ENCODE measurements at places on chromosomes 5 and 9.

DNA sequence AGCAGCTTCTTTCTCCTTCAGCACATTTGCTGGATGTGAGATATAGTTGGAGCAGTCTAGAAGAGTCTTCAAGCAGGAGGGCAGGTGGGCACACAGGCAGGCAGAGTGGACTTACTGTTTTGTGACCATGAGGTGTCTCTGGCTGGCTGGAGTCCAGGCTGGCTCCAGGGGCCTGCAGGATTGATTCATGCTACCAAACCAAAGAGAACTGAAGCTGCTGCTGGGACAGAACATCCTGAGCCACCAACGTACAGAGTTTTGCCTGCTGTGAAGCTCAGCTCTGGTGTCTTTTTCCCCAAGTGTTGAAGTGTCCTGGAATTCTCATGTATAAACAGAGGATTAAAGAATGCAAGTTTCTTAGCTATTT is 45.7 kb downstream of the CYSTM1 start:
- no peak for DNase-seq

GRCh38 chr5:153256-153655 is 38.0 kb upstream of the LRRC14B start:
- no peak for DNase-seq

DNA sequence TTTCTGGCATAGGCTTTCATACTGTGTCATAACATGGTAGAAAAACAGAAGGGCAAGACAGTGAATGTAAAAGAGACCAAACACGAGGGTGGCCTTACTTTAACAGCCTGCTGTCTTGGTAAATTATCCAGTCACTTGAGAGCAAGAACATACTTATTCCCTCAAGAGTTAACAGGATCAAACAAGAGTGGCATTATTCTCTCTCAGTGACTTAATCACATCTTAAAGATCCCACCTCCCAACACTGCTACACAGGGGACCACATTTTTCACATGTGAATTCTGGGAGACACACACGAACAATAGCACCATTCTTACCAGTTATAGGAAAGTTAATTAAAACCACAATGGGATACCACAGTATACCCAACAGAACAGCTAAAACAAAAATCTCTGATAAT is 898.0 kb upstream of the C9orf72 start:
- DNase-seq: no peak

- DNase-seq: no peak
Measured at GRCh38 chr9:122526602-122527001, 491 bp downstream of the OR1N1 start.

- no peak for DNase-seq
Measured at GRCh38 chr5:72163349-72163983, 56.2 kb downstream of the MAP1B start.

DNA sequence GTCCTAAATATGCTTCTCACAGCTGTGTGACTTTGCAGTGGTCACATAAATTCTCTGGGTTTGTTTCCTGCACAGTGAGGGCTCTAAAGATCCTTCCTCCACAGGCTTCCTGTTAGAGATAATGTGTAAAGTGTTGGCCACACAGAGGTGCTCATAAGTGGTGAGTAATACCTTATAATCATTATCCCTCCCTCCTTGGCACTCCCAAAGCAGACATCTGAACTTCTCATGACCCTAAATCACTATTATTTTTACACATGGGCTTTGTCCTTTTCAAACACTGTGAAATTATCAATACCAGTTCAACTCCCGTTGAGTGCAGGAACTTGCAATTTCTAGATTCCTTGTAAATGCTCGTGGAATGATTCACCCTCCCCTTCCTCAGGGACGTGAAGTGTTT is 100.2 kb downstream of the BRINP1 start:
- DNase-seq: no peak

GRCh38 chr9:121280715-121281613 is 13.0 kb downstream of the GSN start:
- DNase-seq: no peak

GRCh38 chr5:95284572-95285408 is at the start of gene MCTP1:
TSS of gene MCTP1 (minus strand) at chr5:95285094.
- no peak for DNase-seq

GRCh38 chr9:87353301-87353700 is 144.4 kb upstream of the DAPK1 start:
- no peak for DNase-seq

DNA sequence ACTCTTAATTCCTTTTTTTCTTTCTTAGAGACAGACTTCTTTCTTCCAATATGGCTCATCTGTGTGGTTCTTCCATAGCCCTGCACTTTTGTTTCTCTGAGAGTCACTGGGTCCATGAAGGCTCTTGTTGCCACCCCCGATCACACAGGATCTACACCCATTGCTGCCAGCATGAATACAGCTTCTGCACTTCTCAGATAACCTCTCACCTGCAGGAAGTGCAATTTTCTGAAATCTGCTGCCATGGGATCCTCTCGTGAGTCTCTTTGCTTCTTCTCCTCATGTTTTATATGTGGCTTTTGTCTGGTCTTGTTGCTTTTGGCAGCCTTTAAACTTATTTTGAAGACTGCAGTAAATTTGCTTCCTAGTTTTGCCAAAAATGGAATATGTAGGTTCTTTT is 171.2 kb downstream of the TMEM167A start:
- DNase-seq: no peak

- no peak for DNase-seq
Measured at GRCh38 chr9:137802021-137802420, 75.6 kb upstream of the CACNA1B start.

- DNase-seq: no peak
Measured at GRCh38 chr5:13865312-13865711, 79.2 kb downstream of the DNAH5 start.

- no peak for DNase-seq
Measured at GRCh38 chr5:14142202-14142826, 828 bp upstream of the TRIO start.

DNA sequence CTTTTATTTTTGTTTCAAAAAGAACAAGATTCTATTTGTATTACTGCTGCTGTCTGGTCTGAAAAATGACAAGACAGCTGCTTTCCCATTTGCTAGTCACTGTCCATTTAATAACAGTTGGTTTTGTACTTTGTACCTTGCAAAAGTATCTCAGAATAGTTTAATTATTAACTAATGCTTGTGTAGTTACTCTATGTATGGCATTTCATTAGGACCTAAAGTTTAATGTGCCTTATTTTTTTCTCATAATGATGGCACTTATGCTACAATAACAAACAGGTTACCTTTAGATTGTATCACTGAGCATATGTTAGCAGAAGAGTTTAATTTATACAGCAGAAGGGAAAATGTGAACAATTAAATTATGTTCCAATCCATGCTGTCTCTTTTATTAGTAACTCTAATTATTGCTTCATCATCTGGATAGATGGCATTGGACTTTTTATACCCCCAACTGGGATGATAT is 134.2 kb downstream of the CDH10 start:
- no peak for DNase-seq

- no peak for DNase-seq
Measured at GRCh38 chr5:158940977-158941376, 158.7 kb downstream of the EBF1 start.

GRCh38 chr5:73674669-73675004 is 48.6 kb downstream of the ARHGEF28 start:
- no peak for DNase-seq

GRCh38 chr5:154273028-154273617 is 82.6 kb downstream of the GALNT10 start:
- peak; percentile 21 for DNase-seq

DNA sequence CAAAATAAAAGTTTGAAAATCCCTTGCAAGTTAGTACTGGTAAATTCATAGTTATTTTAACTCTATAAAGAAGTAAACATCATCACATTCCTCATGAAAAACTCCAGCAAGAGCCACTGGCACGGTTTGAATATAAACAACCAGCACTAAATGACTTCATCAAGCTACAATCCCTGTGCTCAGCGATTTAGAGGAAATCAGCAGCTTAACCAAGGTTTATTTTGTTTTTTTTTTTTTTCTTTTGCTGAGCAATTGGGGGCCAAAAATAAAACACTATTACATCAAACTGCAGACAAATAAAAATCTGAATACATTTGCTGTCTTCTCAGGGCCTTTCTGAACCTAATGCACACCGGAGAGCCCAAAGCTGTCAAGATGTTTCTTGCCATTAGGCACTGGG is 106.2 kb upstream of the SLC24A2 start:
- no peak for DNase-seq

- DNase-seq: peak; percentile 3
Measured at GRCh38 chr5:90949469-90950358, 391.1 kb downstream of the ADGRV1 start.

GRCh38 chr5:106843812-106844416 is 826.8 kb downstream of the EFNA5 start:
- no peak for DNase-seq

DNA sequence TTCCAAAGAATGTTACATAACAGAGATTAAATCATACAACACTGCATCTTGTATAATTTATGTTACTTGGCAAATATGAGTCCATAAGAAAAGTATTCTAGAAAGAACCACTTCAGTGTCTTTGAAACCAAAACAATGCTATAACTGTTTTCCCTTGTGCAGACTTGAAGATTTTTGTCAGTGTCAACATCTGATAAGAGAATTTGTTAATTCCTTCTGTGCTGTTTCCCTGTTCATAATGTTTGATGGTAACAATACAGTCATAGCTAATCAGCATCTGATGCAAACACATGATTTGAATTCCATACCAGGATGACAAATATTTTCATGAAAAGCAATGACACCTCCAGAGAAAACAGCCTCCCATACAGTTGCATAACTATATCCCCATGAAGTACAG is 306.8 kb downstream of the SEMA5A start:
- DNase-seq: no peak

DNA sequence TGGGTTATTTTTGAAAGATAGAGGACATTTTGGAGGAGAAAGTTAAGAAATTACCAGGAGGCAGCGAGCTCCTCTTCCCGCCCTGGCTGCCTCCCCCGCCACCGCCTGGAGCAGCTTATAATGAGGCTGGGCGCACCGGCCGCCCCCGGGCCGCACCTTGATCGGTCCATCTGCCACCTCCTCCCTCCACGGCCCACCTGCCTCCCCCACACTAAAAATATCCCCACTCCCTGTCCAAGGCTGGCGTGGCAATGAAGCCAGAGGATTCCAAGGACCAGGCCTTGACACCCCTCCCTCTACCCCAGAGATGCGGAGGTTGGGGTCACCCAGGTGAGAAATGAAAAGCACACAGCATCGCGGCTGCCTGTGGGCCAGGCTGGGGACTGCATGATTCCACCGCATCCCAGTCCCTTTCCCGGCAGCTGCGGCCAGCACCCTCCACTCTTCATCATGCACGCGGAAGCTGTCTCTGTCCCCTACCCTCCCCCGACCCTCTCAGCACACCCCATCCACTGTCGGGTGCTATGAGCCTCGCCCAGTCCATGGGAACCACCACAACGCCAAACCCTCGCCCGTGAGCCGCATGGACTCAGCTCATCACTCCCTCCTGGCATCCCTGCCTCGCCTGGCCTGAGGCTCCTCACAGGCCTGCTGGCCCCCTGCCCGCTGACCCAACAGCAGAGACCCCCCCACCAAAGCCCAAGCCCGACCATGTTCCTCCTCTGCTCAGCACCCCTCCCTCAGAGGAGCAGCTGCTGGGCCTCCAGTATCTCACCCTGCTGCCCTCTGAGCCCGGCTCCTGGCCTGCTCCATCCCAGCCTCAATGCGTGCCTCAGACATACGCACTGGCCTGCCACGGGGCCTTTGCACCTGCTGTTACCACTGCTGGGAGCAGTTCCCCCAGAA is 50.0 kb downstream of the SARDH start:
- DNase-seq: no peak

DNA sequence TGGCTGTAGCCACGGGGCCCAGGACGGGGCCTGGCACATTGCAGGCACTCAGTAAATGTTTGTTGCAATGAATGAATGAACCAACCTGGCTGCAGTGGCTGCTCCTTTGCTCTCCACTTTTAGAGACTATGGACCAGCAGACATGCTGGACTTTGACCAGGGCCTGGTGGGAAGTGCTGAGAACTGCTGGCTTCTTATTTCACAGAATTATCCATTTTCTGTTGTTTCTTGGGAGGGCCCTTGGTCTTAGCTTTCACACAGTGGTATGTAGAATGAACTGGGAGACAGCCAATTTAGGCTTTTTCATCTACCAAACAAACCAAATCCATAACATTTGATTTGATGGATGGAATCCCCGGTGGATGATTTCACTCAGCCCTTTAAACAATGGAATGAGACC is 78.0 kb upstream of the LHFPL2 start:
- no peak for DNase-seq

- no peak for DNase-seq
Measured at GRCh38 chr5:77499441-77499840, 7.3 kb upstream of the WDR41 start.

DNA sequence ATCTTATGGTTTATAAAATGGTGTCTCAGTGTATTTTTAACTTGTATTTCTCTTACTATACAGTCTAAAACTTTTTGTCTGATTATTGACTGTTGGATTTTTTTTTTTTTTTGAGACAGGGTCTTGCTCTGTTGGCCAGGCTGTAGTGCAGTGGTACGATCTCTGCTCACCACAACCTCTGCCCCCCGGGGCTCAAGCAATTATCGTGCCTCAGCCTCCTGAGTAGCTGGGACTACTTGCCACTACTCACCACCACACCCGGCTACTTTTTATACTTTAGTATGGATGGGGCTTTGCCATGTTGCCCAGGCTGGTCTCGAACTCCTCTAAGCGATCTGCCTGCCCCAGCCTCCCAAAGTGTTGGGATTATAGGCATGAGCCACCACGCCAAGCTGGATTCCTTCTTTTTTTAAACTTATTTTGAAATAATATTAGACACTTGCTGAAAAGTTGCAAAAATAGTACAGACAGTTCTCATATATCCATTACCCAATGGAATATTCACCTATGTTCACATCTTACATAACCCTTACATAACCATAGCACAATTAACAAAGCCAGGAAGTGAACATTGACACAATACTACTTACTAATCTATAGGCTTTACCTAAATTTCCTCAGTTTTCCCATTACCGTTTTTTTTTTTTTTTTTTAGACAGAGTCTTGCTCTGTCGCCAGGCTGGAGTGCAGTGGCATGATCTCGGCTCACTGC is 47.2 kb downstream of the STOM start:
- DNase-seq: no peak

- DNase-seq: no peak
Measured at GRCh38 chr5:81230416-81230815, 2.7 kb upstream of the CKMT2 start.

DNA sequence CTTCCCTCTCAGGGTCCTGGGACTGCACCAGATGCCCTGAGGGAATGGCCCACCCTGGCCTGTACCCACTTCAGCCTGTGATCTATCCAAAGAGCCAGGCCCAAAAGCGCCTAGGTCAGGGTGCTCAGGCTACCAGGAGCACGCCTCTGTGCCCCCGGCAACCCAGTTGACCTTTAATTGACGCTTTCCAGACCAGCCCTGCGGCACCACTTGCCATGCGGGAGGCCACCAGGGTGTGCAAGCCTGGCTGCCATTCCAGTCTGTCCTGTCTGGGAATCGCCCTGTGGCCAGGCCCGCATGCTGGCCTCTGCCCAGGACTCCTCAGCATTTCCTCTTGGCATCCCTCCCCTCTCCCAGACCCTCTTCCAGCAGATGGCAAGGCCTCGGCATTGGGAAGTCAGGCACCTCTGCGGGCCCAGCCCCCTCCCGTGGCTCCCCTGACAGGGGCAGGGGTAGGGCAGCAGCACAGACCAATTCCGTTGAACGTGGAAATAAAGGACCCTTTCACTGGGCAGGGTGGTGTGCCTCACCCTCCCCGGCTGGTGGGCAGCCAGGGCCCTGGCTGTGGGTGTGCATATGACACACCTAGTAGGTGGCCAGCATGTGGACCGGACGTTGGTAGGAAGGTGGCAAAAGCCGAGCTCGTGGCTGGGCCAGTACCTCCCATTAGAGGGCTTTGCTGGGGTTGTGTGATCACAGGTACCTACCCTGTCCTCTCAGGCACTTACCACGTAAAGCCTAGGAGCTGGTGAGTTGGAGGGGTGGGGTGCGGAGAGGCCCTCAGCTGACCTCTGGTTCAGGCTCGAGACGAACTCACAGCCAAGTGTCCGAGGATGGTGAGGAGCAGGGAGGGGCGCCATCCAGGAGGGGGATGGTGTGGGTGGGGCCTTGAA is 3.5 kb upstream of the AIF1L start:
- DNase-seq: no peak
